ENCODE measurements at places on chromosomes 16 and 17. TPM values are rescaled to one million over a fixed set of nuclear protein-coding genes. Genes with fewer than 3 reads are reported as not detected.

The TRPV2 gene
- 138 TPM for total RNA-seq

The MLLT6 gene
- total RNA-seq: 305 TPM

The OTOP2 gene
- total RNA-seq: not detected

The RANBP10 gene
- 36.4 TPM for total RNA-seq

The TEX19 gene
- 0.10 TPM for total RNA-seq

Data from T-helper 1 cell treated with Interleukin-12 subunit alpha and Interleukin-12 subunit beta and Interleukin-4 antibody, amounts not matched to agents 30 ng/mL and 1 ng/mL, for 36 hours (primary cell).